ENCODE measurements at places on chromosomes 12 and 14.

DNA sequence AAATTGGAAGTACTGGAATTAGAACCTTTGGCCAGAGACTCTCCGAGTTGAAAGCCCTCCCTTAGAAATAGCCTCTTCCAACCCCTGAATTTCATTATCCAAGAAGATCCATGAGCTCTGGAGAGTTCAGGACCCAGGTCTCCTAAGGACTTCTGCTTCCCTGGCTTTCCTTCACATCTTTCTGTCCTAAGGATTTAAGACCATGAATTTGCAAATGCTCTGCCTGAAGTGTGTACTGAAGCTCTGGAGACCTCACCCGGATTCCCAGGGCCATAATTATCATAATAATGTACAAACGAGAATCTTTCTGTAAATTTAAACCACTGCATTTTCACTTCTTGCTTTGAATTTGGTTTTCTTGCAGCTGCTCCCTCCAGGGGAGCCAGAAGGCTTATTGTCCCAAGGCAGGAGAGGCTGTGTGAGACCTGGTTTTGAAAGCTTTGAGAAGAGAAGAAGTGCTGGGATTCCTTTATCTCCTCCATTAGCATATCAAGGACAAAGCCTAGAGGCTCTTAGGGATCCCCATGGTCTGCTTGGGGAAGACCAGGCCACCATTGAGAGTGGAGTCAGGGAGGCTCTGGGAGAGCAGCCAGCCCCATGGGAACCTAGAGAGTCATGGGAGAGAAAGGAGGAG lies 41.1 kb downstream of the GLRX5 start:
- DNase-seq, result no peak

- DNase-seq, result no peak
These were observed 268.9 kb downstream of the SUDS3 start for GRCh38 chr12:118645219-118645618.

DNA sequence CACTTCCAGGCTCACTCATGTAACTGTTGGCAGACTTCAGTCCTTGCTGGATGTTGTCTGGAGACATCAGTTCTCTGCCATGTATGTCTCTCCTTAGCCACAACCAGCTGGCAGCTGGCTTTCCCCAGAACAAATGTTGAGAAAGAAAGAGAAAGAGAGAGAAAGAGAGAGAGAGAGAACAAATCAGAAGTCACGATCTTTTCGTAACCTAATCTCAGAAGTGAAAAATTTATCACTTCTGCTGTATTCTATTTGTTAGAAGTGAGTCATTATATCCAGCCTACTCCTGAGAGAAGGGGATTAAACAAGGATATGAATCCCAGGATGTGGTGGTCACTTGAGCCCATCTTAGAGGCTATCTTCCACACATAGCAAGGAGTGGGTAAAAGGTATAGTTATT lies 101.2 kb downstream of the BTG1 start:
- no peak for DNase-seq

- no peak for DNase-seq
These were observed 2.2 kb downstream of the CRADD start for GRCh38 chr12:93679308-93679925.

DNA sequence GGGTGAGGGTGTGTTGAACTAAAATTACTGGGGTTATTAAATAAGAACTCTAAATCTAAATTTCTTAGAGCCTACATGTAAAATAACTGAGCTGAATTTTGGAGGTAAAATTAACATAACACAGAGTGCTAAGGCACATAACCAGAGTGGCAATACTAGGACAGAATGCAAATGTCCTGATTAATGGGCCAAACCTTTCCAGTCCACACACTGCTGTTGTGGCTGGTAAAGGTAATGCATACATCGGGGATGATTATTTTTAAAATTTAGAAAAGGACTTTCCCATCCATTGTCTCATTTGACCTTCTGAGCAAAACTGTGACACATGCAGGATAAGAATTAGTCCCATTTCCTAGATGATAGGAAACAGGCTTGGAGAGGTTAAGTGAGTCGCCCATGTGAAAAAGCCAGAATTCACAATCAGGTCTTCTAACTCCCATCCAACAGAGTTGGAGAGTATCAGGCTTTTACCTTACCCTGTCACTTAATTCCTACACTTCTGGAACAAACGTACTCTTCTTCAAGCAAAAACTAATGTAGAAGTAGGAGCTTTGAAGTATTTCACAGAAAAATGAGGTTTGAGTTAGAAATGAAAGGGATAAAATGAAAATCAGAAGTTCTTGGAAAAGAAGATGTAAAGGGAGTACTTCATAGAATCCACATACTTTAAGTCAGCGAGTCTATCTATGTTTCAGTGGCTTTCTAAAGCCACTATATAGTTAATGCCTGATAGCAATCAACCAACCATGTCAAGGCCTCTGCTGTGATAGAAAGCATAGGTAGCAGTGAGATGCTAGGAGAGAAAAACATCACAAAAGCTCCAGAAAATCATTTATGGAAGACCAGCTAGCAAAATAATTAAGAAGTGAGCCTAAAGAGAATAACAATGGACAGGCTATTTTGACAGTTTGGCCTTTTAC lies 334.9 kb upstream of the DIO2 start:
- DNase-seq, result no peak

DNA sequence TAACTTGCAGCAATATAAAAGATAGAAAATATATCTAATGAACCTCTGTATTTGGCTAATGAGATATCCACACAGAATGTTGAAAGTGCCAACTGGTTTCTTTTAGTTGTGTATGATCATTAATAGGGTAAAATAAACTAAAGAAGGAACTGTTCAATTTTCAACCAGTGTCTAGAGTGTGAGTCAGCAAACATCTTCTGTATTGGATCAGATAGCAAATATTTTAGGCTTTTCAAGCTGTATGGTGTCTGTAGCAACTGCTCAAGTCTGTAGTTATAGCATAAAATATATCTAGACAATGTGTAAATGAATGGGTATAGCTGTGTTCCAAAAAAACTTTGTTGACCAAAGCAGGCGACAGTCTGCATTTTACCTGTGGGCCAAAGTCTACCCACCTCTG lies 23.5 kb upstream of the NOVA1 start:
- no peak for DNase-seq
